ENCODE measurements at places on chromosomes 5 and 9. TPM values are rescaled to one million over a fixed set of nuclear protein-coding genes. Genes with fewer than 3 reads are reported as not detected.

DNA sequence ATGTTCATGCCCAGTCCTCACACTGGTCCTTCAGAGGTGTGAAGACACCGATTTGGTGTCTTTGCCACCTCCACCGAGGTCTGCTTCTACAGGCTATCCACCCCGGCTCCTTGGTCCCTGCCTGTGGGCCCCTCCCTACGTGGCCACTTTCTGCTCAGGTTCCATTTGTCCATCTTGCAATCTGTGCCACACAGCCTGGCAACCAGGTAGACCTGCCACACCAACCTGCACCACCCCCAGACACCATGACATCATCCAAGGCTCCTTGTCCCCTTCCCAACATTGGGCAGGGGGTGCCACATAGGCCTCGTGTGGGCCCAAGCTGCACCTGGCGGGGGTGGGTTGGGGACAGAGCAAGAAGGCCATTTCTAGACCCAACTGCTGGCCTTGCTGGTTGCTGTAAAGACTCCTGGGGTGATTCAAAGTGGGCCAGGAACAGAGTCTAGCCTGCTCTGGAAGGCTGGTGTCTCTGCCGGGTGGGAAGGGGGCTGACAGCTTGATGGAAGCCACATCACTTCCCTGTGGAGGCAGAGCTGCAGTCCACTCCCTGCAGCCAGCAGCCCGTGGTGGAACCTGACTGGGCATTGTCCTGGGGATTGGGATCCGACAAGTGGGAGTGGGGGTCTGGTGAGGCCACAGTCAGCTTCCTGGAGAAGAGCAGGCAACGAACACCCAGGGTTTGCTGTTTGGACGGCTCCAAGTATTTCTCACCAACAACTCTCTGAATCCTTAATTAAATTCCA is 65.8 kb upstream of the SLC25A51 start:
- no peak overlapping the region for H3K4me3 ChIP-seq
- H3K27me3 ChIP-seq = no peaks in the 10 kb centered on the region
- H3K4me1 ChIP-seq = peaks cover 45% of the 10 kb centered on the region
- no peak for DNase-seq
- no peak overlapping the region for H3K27ac ChIP-seq

The TSLP gene
- total RNA-seq = 5.3 TPM

GRCh38 chr5:21070858-21071257 is 1082.9 kb upstream of the CDH18 start:
- DNase-seq = no peak
- H3K4me3 ChIP-seq = no peak overlapping the region
- no peak overlapping the region for H3K27ac ChIP-seq
- no peaks in the 10 kb centered on the region for H3K27me3 ChIP-seq

GRCh38 chr5:153613144-153613543 is 122.7 kb downstream of the GRIA1 start:
- H3K4me3 ChIP-seq = no peak overlapping the region
- H3K4me1 ChIP-seq = peaks cover 17% of the 10 kb centered on the region
- no peak overlapping the region for H3K27ac ChIP-seq
- no peaks in the 10 kb centered on the region for H3K27me3 ChIP-seq

The EGFLAM gene
- 8.9 TPM for total RNA-seq

DNA sequence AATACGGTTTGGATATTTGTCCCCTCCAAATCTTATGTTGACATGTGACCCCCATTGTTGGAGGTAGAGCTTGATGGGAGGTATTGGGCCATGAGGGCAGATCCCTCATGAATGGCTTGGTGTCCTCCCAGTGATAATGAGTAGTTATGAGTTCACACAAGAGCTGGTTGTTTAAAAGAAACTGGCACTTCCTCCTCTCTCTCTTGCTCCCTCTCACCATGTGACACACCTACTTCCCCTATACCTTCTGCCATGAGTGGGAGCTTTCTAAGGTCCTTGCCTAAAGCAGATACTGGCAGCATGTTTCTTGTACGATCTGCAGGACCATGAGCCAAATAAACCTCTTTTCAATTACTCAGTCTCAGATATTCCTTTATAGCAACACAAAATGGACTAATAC is 132.0 kb downstream of the PIK3R1 start:
- no peak overlapping the region for H3K4me3 ChIP-seq
- H3K36me3 ChIP-seq = no peaks in the 10 kb centered on the region
- peaks cover 27% of the 10 kb centered on the region for H3K4me1 ChIP-seq

GRCh38 chr5:111060169-111060568 is 11.3 kb upstream of the TSLP start:
- no peak for DNase-seq
- H3K27ac ChIP-seq = no peak overlapping the region
- no peaks in the 10 kb centered on the region for H3K4me1 ChIP-seq
- peaks cover 5% of the 10 kb centered on the region for H3K27me3 ChIP-seq
- H3K4me3 ChIP-seq = no peak overlapping the region
- H3K36me3 ChIP-seq = no peaks in the 10 kb centered on the region

DNA sequence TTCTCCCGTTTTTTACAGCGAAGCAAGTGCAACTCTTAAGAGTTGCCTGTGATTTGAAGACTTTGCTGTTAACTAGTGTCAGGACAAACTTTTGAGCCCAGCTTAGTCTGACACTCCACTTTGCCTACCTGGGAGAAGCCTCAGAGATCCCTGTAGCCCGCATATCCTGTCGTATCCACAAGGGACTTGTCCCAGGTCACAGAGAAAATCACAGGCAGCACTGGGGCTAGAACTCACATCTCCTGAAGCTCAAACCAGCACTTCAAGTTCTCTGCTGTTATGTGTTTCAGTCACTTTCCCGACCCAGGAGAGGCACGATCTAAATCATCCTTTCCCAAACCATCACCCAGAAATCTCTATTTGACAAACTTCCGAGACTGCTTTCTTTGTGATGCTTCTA is 584.5 kb downstream of the ACTL7B start:
- no peak overlapping the region for H3K27ac ChIP-seq
- H3K4me1 ChIP-seq = peaks cover 12% of the 10 kb centered on the region
- no peaks in the 10 kb centered on the region for H3K27me3 ChIP-seq
- no peaks in the 10 kb centered on the region for H3K36me3 ChIP-seq
- no peak overlapping the region for H3K4me3 ChIP-seq

The PAEP gene
- total RNA-seq = not detected

DNA sequence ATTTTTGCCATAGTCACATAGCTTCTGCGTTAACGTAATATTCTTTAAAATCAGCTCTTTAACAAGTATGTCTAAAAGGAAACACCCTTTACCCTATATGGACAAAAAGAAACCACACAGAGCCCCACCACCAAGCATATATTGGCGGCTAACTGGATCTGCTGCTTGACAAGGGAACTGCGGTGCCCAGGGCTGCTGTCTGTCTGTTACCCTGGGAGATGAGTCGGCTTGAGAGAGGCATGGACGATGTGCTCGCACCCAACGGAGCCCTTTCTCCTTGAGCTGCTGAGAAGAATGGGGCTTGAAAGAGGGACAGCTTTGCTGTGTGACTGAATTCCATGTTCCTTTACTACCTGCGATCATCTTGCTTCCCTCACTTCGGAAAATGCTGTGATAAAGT is 158.6 kb upstream of the SHB start:
- peaks cover 4% of the 10 kb centered on the region for H3K4me1 ChIP-seq
- H3K4me3 ChIP-seq = no peak overlapping the region
- H3K27ac ChIP-seq = no peak overlapping the region
- DNase-seq = no peak
- no peaks in the 10 kb centered on the region for H3K36me3 ChIP-seq

DNA sequence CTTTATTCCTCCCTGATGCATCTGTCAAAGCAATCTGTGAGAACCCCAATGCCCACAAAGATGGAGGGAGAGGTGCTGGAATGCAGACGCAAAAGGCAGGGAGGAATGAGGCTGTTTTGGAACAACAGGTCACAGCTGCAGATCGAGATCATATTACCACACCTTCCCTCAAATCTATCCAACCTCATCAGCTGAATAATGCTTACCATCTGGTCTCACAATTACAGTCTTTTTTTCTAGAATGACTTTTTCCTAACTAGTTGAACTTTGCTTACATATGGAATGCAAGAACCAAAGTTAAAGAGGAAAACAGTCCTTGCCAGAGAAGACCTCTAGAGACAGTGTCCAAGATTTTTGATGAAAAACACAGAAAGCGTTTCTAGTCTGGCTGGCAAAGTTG is 158.1 kb downstream of the LPAR1 start:
- no peak for DNase-seq
- H3K27ac ChIP-seq = peak overlapping the region; percentile 39
- H3K36me3 ChIP-seq = no peaks in the 10 kb centered on the region
- no peaks in the 10 kb centered on the region for H3K4me1 ChIP-seq
- no peak overlapping the region for H3K4me3 ChIP-seq

The GADD45G gene
- total RNA-seq = 44.5 TPM

The SMU1 gene
- total RNA-seq = 14.9 TPM

- no peak overlapping the region for H3K27ac ChIP-seq
- H3K27me3 ChIP-seq = peaks cover 24% of the 10 kb centered on the region
- no peak for DNase-seq
Measured at GRCh38 chr9:119938871-119939270, 569.6 kb upstream of the BRINP1 start.

DNA sequence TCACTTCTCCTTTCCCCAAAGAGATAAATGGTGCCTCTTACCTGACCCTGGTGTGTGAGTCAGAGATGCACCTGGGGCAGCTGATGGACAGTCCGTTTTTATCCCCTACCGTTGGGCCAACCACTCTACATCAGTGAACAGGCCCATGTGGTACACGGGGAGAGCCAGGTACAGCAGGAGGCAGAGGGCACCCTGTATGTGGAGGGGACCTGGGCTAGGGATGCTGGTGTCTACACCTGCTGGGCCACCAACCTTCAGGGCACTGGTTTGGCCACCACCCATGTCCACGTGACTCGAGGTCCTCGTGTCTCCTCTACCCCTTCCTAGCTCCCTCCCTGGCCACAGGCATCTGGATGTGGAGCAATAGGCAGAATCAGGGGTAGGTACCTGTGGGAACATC is 22.7 kb upstream of the ANXA6 start:
- no peak overlapping the region for H3K4me3 ChIP-seq
- H3K4me1 ChIP-seq = no peaks in the 10 kb centered on the region
- H3K27ac ChIP-seq = no peak overlapping the region
- H3K27me3 ChIP-seq = no peaks in the 10 kb centered on the region
- H3K36me3 ChIP-seq = peaks cover 58% of the 10 kb centered on the region
- no peak for DNase-seq
